ENCODE measurements at places on chromosomes 3 and 15.

GRCh38 chr3:134892326-134892725 is 97.3 kb downstream of the EPHB1 start:
- DNase-seq = no peak

DNA sequence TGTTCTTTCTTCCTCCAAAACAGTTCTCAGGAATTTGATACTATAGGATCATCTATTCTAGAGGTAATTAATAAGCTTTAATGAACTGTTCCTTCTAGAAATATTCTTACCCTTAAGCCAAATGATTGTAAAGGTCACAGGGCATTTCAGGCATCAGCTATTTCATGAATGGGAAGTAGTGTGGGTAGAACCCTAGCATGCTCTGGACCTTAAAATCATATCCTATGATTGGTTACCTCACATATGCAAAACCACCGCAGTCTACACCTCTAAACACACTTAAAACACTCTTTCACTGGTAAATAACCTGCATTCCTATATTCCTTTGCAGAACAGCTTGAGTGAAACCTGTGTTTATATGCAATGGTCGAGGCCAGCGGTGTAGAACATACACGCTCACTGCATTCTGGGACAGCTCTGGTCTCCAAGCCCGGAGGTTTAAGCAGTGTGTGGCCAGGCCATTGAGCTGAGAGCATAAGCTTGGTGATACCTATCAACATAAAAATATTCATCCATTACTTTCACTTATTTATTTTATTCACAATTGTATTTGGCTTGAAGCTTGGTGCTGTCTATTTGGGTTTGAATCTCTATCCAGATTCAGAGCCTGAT is 87.7 kb upstream of the RASGRP1 start:
- no peak for DNase-seq

DNA sequence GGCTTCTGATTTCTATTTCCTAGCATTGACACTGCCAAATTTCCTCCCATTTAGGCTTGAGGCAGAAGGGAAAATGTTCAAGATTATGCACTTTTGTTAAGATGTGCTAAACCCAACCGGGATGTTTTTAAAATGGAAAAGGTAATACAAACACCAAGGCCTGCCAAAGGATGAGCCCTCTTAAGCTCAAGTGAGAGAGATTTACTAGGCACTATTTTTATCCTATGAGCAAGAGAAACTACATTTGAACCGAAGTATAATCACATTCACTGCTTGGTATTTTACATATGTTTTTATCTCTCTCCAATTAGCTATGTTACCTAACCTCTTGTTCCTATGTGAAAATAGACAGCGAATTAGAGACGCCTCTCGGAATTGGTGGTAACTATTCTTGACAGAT is 295.8 kb downstream of the GABRB3 start:
- DNase-seq = no peak

- DNase-seq = no peak
Measured at GRCh38 chr3:127762077-127762786, 60.1 kb downstream of the MGLL start.

DNA sequence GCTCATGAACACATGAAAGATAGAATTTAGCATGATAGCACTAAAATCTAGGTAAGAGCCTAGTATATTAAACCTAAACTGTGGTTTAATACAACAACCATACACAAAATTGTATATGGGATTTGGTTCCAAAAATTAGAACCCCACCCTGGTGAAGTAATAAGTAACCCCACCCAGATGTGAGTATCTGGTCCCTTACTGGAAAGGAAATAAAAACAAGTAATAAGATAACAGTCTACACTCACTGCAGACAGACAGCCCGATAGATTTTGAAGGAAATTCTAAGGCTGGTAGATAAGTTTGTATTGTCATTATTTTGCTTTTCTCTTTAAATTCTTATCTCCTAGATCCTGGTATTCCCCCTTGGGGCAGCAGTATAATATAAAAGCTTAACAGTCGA is 184.9 kb downstream of the ZBTB20 start:
- DNase-seq = no peak
